ENCODE measurements at places on chromosomes 7 and 10.

DNA sequence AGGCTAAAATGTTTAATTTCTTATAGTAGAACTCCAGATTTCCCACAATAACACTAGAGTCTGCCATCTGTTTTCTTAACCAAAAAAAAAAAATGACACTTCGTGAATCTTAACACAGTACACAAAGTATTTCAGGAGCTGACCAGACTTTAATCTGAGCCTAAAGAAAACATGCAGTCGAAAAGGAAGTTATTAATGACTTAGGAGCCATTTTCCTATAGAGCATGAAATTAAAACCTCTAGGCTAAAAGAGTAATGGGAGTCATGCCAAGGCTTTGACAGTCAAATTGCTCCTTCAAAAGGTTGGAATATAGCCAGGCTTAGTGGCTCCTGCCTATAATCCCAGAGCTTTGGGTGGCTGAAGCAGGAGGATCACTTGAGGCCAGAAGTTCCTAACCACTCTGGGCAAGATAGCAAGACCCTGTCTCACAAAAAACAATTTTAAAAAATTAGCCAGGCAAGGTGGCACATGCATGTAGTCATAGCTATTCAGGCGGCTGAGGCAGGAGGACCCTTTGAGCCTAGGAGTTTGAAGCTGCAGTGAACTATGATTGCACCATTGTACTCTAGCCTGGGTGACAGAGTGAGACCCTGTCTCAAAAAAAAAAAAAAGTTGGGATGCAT, 13.6 kb downstream of the MICU1 start:
- no peak for DNase-seq

GRCh38 chr7:91366091-91366490, 101.9 kb downstream of the FZD1 start:
- no peak for DNase-seq

DNA sequence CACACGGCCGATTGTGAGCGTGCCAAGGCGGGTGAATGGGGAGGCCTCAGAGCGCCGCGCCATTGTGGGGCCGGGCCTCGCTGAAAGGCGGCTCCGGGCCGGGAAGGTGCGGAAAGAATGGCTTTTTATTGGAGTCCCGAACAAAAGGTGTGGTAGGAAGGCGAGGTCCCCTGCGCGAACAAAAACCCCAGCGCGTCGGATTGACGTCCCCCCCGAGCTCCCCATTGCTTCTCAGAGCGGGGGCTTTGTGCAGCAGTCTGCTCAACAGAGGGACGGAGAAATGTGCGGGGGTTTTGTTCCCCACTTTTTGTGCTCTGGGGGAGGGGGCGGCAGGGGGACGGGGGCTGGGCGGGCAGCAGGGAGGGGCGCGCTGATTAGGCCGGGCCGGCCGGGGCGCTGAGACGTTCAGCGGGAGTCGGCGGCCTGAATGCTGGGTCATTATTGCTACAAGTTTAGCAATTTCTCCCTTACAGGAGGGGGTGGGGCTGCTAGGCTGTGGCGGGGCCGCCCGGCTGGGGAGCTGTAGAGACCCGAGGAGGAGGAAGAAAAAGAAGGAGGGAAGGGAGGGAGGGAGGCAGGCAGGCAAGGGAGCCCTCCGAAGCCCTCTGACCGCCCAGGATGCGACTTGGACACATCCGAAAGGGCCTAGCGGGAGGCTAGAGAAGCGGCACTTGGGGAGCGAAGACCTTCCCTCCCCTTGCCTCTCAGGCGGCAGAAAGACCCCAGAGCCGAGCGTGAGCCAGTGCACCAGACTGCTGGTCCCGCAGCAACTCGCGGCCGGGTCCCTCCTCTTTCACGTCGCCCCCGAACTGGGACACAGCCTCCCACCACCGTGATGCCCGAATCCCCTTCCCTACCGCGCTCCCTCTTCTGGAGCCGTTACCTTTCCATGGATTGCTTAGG, 4.6 kb downstream of the NKX2-3 start:
- no peak for DNase-seq

DNA sequence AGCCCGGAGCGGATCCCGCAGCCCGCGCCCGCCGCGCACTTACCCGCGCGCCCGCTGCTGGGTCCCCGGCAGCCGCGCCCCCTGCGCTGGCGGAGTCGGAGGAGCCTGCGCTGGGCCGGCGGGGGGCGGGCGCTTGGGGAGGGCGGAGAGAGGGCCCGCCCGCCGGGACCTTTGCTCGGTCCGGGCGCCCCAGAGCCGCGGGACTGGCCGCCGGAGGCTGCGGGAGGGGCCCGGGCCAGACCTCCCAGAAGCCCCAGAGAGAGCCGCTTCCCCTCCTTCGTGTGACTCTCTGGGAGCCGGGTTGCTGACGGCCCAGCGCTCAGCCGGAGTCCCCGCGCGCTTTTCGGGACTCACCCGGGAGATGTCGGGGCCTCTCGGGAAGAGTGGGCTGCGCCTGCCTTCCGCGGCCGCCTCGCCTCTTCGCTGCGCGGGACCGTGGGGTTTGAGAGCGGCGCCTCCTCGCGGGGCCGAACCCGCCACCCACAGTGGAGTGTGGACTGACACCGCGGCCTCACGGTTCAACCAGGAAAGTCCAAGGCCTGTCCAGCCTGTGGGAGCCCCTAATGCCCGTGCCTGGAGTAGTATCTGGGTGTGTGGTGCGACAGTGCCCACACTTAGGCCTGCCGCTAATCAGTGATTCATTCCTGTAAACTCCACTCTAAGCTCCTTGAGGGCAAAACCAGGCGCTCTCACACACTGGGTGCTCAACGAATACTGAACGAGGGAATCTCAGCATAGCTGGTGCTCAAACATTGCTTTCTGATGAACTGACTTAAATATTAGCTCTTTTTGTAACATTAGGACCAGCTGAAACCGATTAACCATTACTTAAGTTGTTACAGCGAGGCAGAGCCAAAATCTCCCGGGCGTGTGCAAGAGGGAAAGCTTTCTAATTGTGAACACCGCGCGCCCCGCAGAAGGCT, at the start of gene GSDME:
TSS of gene GSDME (minus strand) at position 112 of the 923 bp plus-strand sequence. CDS start 7,690 bp downstream, outside the sequence.
- DNase-seq = peak; percentile 63

DNA sequence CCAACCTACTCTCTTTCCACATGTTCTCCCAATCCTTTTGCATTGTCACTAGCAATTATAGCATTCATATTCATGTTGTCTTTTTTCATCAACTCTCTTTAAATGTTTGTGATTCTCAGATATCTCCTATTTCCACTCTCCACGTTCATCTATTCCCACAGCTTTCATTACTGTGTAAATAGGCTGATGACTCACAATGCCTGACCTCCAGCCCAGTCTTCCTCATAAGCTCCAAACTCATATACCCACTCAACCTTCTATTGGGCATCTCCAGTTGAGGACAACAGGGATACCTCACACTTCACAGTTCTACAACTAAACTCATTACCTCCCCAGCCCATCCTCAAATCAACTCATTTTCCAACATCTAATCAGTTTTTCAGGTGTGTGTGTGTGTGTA, 194.1 kb downstream of the DGKI start:
- DNase-seq = no peak

DNA sequence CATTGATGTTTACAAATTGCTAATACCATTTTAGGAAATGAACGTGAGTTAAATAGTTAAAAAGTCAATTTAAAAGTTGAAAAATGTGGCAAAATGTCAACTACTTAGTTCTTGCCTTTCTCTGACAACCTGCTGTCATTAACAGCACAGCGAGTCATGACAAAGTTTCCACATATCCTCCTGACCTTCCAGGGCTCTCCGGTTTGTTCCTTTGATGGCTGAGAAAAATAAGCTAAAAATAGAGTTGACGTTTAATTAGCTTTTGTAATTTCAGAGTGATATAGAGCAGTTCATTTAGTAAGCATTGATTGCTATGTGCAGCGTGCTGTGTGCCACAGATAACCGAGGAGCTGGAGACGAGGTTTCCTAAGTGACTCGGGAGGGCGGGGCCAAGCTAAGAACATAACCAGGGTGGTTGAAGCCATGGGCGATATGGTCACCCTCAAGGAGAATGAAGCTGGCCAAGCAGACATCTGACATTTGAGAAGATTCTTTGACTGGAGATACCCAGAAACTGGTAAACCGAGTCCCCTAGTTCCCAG, 47.9 kb downstream of the OGDH start:
- DNase-seq = no peak

- no peak for DNase-seq
These were observed 348.2 kb downstream of the SDK1 start for GRCh38 chr7:3649250-3649649.

DNA sequence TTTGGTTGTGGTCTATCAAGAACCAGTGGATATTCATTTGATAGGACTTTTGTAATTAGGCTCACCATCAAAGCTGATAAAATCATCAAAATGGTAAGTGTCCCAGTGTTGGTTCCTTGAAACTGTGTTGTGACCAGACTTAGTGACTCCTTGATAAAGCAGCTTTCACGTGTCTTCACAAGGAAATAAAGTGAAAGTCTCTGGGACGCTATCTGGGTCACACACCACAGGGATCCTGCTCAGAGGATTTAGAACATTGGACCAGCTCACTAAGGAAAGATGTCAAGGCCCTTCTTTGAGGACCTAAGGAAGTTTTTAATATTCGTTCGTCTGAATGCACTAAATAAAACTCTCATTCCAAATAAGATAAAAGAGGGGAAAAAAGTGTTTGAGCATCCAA, 193.1 kb downstream of the RNLS start:
- DNase-seq = no peak

DNA sequence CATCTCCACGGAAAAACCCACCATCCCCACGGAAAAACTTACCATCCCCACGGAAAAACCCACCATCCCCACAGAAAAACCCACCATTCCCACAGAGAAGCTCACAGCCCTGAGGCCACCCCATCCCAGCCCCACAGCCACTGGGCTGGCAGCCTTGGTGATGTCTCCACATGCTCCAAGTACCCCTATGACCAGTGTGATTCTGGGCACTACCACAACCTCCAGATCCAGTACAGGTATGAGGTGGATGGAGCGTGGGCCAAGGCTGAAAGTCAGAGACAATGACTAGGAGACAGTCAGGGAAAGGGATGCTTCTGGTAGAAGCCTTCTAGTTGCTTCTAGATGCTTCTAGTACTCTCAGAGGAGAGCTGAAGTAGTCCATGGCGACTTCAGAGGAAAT, 19.6 kb downstream of the ZAN start:
- DNase-seq = no peak

DNA sequence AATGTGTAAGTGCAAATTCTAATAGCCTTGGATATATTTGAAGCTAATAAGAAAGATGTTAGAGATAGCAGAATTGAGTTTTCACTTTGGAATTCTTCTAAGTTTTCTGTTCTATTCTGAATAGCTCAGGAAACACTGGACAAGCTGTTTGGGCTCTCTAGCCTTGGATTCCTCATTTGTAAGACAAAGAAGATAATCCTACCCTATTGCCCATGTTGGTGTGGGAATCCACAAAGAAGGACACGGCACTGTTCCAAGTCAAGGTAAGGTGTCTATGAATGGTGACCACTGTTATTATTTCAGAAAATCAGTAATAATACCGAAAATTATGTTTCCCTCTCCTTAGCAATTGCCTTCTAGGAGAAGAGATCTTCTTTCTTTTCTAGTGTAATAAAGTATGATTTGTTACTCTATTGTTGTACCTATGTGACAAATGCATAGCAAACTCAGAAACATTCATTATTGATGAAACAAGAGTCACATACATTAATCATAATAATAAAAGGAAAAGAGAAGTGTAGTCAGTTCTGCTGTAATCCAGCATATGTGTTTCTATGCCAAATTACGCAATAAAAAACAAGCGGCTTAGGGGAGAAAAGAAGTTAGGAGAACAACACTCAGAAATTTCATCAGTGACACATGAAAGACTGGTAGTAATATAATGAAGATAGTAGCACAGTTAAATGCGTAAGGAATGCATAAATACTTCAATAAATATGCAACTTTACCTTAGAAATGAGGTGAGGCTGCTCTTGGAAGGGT, 1012.3 kb upstream of the PHF14 start:
- DNase-seq = no peak

GRCh38 chr10:93851169-93851568, 42.6 kb upstream of the SLC35G1 start:
- no peak for DNase-seq

GRCh38 chr7:127678947-127679346, 27.0 kb downstream of the SND1 start:
- DNase-seq = no peak

- no peak for DNase-seq
These were observed 15.8 kb downstream of the VOPP1 start for GRCh38 chr7:55556492-55556891.

- no peak for DNase-seq
These were observed 148.6 kb downstream of the DNAJB6 start for GRCh38 chr7:157485361-157485831.

- DNase-seq = peak; percentile 81
These were observed 1.7 kb upstream of the EGR2 start for GRCh38 chr10:62817766-62818425.

GRCh38 chr10:110864662-110865140, 7.0 kb upstream of the PDCD4 start:
- no peak for DNase-seq

GRCh38 chr7:99392659-99393354, 15.6 kb downstream of the PDAP1 start:
- DNase-seq = peak; percentile 79

- DNase-seq = no peak
These were observed 49.9 kb downstream of the DNAJC1 start for GRCh38 chr10:21953585-21954057.

DNA sequence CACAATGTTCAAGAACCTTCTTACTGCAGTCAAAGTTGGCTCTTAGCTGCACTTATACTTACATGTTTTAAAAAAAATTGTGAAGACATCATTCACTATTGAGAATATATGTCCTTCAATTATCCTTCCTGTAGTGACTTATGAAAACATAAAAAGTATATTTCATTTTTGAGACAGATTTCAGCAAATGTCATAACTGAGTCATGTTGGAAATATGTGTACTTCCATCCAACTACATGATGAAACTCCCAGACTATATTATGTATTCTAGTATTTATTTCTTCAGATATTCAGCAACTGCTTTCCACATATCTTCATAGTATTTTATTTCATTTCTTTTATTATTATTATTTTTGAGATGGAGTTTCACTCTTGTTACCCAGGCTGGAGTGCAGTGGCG, 160.2 kb downstream of the ARHGAP12 start:
- DNase-seq = no peak

DNA sequence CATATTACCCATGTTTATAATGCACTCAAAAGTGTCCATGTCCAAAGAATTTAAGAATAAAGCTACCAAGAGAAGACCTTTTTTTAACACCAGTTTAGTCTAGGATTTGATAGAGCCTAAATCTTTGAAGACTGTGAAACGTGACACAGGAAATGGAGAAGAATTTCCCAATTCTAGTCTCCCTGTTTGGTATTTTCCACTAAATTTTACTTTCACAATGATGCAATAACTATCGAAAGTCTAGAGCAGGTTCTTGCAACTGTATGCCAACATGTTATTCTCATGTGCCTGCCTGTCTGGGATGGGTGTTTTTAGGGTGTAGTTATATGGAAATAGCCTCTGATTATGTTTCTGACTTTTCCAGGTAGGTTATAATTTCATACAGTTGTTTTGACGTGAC, 6.9 kb upstream of the MXI1 start:
- no peak for DNase-seq

DNA sequence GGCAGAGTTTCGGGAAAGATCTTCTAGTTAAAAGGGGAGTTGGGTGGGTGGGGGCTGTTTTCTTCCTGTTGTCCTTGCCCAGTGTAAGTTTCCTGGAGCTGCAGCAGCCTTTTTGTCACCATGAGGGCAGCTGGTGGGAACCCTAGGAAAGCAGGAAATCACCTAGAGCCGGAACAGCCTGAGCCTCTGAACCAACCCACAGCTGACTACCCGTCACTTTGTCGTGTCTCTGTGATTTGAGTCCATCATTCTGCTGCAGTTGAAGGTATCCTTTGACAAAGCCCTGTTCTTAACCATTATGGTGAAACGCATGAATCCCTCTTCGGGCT, 1.2 kb upstream of the C10orf143 start:
- no peak for DNase-seq

GRCh38 chr7:95491201-95491600, 5.5 kb downstream of the ASB4 start:
- DNase-seq = no peak

Data from stimulated activated naive CD8-positive, alpha-beta T cell treated with anti-CD3 and anti-CD28 coated beads, Interleukin-15, Interleukin-2, amounts not matched to agents 100 U/mL and 50 U/mL, for 24 hours (primary cell).